ENCODE measurements at places on chromosomes 2 and 18.
A peak's percentile ranks its signal among the peaks of the same experiment; 100 is the strongest.

- DNase-seq: no peak
These were observed 304.7 kb upstream of the TMEFF2 start for GRCh38 chr2:192499476-192499875.

- DNase-seq: peak; percentile 7
These were observed 748 bp upstream of the ZNF804A start for GRCh38 chr2:184597571-184597991.

DNA sequence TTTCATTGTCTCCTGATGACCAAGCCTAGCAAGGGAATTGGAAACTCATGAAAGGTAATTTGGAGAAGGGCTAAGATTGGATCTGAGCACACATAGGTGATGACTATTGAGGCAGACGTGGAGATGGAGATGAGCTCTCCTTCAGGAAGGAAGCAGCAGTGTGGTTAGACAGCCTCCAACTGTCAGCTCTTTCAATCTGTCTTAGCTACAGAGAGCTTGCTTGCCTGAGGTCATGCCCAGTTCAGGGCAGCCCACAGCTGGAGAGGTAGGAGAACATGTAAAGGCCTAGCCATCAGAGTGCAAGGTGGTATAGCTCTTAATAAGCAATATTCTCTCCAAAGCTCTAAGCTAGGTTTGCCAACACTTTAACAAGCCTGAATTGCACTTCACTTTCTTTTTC is 79.2 kb downstream of the THSD7B start:
- DNase-seq: no peak

DNA sequence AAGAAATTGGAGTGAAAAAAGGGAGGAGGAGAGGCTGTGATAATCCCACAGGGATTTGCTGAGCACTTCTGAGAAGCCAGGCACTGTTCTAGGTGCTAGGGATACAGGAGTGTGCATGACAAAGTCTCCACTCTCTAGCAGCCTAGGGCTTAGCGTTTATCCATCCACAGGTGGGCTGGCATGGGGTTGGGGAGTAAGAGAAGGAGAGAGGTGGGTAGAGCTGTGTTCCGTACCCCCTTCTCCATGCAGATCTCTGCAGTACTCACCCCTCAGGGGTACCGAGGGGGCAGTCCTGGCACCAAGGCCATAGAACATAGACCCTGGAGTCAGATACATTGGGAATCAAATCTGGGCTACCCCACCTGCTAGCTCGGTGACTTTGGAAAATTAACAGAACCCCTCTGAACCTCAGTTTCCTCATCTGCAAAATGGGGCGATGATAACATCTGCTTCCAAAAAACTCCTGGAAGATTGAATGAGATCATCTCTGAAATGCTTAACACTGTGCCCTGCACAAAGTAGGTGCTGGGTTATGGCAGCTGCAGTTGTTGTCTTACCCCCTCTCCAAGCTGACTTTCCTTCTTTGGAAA is 18.6 kb downstream of the FOSL2 start:
- DNase-seq: no peak

DNA sequence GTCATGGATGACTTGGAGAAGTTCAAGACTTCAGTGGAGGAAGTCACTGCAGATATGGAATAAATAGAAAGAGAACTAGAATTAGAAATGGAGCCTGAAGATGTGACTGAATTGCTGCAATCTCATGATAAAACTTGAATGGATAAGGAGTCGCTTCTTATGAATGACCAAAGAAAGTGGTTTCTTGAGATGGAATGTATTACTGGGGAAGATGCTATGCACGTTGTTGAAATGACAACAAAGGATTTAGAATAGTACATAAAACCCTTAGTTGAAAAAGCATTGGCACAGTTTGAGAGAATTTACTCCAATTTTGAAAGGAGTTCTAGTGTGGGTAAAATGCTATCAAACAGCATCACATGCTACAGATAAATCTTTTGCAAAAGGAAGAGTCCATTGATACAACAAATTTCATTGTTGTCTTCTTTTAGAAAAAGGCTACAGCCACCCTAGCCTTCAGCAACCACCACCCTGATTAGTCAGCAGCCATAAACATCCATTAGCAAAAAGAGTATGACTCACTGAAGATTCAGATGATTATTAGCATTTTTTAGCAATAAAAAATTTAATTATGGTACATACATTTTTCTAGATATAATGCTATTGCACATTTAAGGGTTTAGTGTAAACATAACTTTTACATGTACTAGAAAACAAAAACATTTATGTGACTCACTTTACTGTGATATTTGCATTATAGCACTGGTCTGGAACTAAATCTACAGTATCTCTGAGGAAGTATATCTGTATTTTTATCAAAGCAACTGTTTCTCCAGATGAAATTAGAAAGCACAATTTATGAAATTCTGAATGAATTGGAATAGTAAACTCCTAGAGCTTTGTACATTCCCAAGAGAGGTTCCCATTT is 110.5 kb upstream of the TACR1 start:
- DNase-seq: no peak

DNA sequence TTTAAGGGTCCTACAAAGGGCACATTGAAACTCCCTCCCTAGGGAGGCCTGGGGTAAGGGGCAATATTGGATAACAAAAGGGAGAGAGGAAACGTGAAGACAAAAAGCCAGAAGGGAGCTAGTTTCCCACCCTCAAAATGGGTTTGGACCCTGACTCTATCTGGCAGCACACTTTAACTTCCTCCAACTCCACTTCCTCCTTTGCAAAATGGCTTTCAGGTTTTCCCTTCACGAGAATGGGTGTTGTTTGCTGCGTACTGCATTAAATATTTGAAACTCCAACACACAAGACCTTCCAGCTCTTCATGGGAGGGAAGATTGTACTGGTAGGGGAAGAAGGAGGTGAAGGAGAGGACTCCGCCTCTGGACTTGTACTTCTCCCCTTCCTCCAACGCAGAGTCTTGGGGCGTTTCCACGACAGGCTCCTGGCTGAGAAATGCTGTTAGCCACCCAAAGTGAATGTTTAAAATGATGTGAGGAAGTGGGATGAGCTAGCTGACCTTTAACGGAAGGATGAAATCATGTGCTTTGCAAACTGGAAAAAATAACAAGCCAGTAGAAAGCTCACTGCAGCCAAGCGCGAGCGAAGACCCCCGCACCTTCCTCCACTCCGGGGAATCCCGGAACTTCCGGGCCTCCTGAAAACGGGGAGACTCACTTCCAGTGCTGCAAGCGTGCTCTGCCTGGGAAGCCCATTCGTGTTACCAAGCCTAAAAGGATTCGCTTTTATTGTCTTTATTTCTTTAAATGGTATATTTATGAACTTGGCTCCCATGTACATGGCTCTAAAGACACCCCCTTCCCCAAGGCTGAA is 85.6 kb downstream of the VIT start:
- DNase-seq: no peak

DNA sequence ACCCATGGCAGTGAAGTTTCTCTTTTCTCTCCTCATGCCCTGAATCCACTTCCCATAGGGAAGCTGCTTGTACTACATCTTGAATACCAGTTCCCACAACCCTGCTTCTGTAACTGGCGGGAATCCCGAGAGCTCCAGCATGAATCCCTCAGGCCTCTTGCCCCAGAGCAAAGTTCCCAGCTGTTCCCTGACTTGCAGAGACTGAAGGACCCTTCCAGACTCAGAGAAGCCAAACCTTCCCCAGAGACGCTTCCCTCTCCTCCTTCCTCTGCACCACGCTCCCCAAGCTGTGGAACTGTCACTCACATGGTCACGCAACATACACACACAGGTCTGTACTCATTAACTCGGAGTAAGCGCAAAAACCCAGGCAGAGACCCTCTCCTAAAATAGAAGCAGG is 26.4 kb downstream of the TRAPPC12 start:
- DNase-seq: no peak

DNA sequence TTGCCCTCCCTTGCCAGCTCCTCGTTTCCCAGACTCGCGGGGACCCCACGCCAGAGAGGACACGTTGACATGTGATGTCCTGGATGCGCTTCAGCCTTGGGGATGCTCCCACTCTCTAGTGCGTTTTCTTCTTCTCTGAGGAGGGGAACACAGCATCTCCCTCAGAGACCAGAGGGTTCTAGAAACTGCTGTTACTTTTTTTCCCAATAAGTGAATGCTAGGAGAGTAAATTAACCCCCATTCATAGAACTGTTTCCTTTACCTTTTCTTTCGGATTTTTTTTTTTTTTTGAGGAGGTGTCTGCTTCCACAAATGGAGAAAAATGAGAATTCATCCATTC is 370 bp upstream of the EFEMP1 start:
- no peak for DNase-seq

DNA sequence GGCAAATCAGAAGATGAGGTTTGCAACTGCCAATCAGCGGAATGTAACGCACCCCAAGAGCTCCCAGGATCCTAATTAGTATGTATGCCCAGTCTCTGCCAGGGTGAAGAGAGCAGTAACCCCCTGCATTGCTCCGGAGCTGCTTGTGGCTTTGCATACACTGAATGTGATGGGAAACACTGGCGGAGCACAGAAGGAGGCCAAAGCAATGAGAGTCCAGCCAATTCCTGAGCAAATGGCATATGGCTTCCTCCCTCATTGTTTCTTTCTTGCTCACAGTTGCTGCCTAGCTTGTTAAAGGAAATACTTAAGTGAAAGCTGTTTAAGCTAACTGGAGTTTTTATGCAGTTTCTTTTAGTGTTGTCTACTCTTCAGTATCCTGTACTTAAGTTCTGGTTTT is 343.5 kb upstream of the NT5C1B start:
- DNase-seq: no peak

DNA sequence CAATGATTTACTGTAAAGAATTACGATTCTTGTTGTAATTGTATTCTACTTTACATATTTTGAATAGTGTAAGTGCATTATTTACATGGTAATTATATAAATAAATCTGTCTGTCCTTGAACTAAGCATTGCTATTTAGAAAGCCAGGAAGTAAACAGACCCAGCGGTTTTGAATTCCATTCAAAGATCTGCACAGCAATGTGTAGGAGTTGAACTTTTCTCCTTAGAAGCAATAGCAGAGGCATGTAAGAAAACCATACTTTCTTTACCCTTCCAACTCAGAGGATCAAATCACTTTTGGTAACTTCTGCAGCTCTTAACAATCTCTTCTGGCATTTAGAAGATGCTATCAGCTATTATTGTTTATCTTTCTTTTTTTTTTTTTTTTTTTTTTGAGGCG is 109.2 kb upstream of the VRK2 start:
- DNase-seq: no peak

DNA sequence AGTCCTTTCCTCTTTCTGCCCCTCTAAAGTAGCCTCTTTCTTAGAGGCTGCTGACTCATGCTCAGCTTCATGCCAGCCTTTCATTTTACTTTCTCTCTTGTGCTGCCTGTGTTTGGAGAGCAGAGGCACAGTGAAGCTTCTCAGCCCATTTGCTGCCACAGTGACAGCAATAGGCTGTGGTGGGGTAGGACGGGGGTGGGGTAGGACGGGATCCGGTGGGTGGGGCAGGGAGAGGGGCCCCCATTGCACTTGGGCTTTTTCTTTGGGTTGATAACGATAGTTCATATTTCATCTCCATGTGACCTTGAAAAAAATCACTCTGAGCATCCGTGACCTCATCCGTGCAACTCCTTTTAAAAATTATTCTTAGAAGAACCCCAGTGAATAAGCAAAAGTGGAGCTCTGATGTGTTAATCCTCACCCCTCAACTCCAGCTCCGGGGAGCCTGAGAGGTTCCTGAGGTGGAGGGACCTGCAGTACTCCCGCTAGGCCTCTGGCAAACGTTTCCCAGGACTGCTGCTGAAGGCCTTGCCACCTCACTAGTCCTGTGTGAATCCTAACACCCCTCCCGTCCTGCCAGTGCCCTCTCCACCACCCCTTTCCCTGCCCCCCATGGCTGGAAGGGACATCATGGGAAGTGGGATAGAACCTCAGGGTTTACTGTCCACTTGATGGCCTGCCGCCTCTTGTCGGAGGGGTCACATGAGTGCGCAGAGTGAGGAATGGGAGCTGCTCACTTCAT is 70.8 kb downstream of the INPP4A start:
- DNase-seq: no peak

GRCh38 chr2:203246646-203247045 is 7.8 kb downstream of the CYP20A1 start:
- no peak for DNase-seq

- no peak for DNase-seq
These were observed 69.3 kb downstream of the NOL10 start for GRCh38 chr2:10620481-10620880.

DNA sequence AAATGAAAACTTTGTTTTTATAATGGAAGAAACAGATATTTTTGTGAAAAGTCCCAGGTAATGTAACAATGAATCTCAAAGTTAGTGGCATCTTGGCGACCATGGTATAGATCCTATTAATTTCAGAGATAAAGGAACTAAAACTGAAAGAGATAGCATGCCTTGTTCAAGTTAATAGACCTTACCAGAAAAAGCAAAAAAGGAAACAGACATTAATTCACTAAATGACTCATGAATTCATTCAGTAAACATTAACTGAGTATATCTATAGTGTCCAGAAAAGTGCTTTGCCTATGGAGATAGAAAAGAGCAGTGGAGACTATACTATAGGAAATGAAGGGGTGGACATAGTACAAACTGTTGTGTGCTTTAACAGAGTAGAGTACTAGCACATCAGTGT is 763.3 kb downstream of the TRIB2 start:
- no peak for DNase-seq

DNA sequence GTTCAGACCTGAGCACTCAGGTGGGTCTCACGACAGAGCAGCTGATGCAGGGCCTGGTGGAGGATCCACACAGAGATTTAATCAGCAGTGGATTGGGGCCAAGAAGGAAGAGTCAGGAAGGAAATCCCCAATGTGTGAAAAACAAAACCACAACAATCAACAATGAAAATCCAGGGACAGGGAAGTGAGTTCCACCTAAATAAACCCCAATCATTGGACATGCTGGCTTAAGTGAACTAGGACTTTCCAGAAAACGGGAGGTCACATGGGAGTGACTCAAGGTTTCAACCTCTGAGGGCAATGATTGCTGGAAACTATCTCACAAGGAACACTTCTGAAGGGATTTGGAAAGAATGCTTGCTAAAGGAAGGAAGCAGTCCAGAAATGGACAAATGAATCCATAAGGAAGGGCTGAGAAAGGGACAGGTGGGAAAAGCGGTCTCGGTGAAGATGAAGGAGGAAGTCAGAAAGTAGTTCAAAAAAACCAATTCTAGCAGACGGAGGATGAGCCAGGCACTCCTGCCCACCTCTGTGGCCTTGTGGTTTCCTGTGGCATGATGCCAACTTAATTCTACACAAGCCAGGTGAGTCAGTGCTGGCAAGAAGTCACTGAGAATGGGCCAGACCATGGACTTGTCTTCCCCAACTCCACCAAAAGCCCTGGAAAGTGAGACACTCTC is 15.4 kb upstream of the XDH start:
- no peak for DNase-seq

GRCh38 chr2:205834796-205835195 is 152.5 kb downstream of the NRP2 start:
- DNase-seq: no peak

- DNase-seq: no peak
These were observed 16.5 kb downstream of the ARL4C start for GRCh38 chr2:234480337-234480736.

DNA sequence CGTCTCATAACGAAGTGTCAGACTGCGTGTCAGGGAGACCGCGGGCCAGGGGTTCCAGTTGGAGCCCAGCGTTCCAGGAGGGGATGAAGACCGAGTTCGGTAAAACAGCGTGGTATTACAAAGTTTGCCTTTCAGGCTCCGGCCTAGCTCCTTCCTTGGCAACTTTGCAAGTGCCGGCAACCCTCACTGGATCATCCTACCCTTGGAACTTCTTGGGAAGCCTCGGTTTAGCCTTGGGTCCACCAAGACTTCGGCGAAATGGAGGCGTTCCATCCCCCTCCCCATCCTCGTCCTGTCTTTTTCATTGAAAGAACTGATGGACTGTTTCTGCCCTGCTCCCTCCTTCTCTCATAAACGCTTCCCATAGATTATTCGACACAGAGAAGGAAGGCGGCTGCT is 10.4 kb upstream of the SKOR2 start:
- no peak for DNase-seq

Data from left colon (tissue), 2 donors.